Activated T-helper 1 cell treated with anti-CD3 and anti-CD28 coated beads, Interleukin-12 subunit alpha, Interleukin-12 subunit beta, Interleukin-2, Interleukin-4 antibody, amounts not matched to agents 30 ng/mL and 10 ng/mL and 1 ng/mL, durations not matched to agents 14 hours and 24 hours and 36 hours (primary cell): ENCODE measurements at places on chromosomes 12 and 14. TPM values are rescaled to one million over a fixed set of nuclear protein-coding genes. Genes with fewer than 3 reads are reported as not detected.

- no peaks in the 10 kb centered on the region for H3K27me3 ChIP-seq
- peak overlapping the region; percentile 91 for H3K27ac ChIP-seq
- DNase-seq: peak; percentile 48
Measured at GRCh38 chr12:7130701-7131501, 730 bp downstream of the CLSTN3 start.

DNA sequence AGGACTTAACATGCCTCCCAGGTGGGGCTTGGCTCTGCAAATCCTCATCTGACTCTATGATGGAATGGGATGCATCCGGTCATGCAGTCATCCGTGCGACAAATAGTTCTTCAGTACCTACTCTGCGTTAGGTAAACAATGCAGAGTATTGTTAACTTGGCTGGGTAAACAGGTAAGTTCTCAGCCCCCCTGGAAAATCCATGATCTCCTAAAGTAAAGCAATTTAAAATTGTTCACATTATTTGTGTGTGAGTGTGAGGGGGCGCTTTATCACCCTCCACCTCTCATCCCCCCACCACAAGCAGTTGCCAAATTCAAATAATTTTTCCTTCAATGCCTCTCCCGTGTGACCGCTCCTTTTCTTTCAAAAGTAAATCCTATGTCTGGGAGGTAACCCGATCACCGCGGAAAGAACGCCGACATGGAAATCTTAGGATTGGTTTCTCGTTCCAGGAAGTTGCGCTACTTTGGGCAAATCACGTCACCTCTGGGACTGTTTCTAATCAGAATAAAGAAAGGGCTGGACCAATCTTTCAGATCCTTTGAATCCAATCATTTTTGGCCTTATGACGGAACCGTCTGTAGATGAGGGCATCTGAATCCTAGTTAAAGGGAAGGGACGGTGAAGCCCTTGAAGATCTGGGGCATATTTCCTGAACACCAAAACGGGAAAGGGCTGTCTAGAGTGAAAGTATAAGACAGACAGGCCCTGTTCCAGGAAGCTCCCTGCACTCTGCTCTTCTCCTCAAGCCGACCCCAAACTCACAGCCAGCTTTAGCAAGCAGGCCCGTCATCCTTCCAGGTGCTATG lies 44.0 kb upstream of the SINHCAF start:
- H3K4me3 ChIP-seq: no peak overlapping the region
- H3K36me3 ChIP-seq: no peaks in the 10 kb centered on the region
- H3K4me1 ChIP-seq: no peaks in the 10 kb centered on the region
- no peak for DNase-seq
- no peak overlapping the region for H3K27ac ChIP-seq

- H3K36me3 ChIP-seq: no peaks in the 10 kb centered on the region
- H3K27ac ChIP-seq: no peak overlapping the region
- no peak overlapping the region for H3K4me3 ChIP-seq
- no peaks in the 10 kb centered on the region for H3K27me3 ChIP-seq
Measured at GRCh38 chr12:90211017-90211416, 502.4 kb upstream of the ATP2B1 start.

DNA sequence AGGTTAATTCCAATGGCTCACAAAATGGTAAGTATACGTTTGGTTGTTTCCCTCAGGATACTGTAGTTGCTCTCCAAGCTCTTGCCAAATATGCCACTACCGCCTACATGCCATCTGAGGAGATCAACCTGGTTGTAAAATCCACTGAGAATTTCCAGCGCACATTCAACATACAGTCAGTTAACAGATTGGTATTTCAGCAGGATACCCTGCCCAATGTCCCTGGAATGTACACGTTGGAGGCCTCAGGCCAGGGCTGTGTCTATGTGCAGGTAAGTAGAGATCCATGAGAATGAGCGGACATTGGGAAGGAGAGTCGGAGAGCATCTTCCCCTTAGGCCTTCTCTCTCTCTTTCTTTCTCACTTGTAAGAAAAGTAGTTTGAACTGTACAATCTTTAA lies 45.4 kb downstream of the A2ML1 start:
- no peaks in the 10 kb centered on the region for H3K4me1 ChIP-seq
- no peak overlapping the region for H3K27ac ChIP-seq
- peaks cover 12% of the 10 kb centered on the region for H3K27me3 ChIP-seq

GRCh38 chr14:36649872-36650650 lies 11.6 kb upstream of the PAX9 start:
- no peaks in the 10 kb centered on the region for H3K4me1 ChIP-seq
- no peak overlapping the region for H3K4me3 ChIP-seq
- DNase-seq: no peak
- no peaks in the 10 kb centered on the region for H3K36me3 ChIP-seq

GRCh38 chr12:66129934-66130266 lies 650 bp downstream of the LLPH start:
- peaks cover 62% of the 10 kb centered on the region for H3K4me1 ChIP-seq
- no peaks in the 10 kb centered on the region for H3K27me3 ChIP-seq
- DNase-seq: no peak
- peak overlapping the region; percentile 93 for H3K27ac ChIP-seq

DNA sequence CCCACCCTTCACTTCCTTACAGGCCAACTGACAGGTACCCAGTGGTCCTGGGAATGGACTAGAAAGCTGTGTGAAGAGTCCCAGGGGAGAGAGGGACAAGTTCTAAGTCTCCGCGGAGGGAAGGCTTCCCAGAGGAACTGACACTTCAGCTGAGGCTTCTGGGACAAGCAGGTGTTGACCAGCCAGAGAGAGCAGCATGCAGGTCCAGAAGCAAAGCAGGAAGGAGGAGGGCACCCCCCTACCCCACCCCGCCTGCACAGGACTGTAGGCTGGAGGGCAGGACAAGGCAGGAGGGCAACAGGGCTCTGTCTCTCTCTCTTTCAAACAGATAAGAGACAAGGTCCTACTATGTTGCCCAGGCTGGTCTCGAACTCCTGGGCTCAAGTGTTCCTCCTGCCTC lies 58.2 kb upstream of the CORO1C start:
- peaks cover 18% of the 10 kb centered on the region for H3K36me3 ChIP-seq
- H3K27ac ChIP-seq: no peak overlapping the region
- peaks cover 5% of the 10 kb centered on the region for H3K4me1 ChIP-seq
- no peak for DNase-seq
- no peaks in the 10 kb centered on the region for H3K27me3 ChIP-seq
- no peak overlapping the region for H3K4me3 ChIP-seq

DNA sequence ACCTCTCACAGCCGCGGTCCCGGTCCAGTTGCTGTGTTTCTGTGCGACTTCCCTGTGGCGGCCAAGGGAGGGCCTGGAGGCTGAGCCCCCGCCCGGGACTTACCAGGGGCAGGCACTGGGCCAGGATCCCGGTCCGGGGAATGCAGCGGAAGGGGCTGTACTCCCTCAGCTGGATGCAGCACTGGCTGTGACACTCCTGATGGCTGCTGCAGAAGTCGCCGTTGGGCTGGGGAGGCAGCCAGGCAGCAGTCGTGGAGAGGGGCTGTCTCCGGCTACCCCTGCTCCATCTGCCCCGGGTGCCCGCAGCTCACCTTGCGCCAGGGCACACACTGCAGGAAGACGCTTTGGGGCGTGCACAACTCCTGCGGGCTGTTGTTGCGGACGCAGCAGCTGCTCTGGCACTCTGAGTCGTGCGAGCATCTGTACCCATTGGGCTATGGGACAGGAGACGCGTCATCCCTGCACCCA lies 6.2 kb downstream of the LRCOL1 start:
- no peaks in the 10 kb centered on the region for H3K36me3 ChIP-seq
- peaks cover 5% of the 10 kb centered on the region for H3K4me1 ChIP-seq
- H3K27me3 ChIP-seq: peaks cover 49% of the 10 kb centered on the region

DNA sequence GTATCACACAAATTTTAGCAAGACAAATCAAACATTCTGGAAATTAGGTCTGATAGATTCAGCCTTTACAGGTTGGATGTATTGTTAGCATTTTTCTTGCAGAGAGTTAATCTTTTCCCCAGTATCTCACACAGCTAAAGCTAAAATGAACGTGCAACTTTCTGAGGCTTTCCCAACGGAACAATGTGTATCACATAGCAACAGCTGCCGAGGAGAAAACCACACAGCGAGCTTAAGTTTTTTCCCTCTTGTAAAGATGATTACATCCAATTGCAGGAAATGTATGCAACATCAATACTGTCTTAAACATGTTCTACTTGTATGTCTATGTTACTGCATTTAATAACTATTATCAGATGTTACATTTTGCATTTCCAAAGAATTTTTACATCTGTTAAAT lies 182.2 kb downstream of the CCDC59 start:
- no peak overlapping the region for H3K4me3 ChIP-seq
- no peak overlapping the region for H3K27ac ChIP-seq
- no peaks in the 10 kb centered on the region for H3K4me1 ChIP-seq
- no peaks in the 10 kb centered on the region for H3K36me3 ChIP-seq
- no peak for DNase-seq

ADAM21 gene
- total RNA-seq: not detected in 2 replicates

SYT1 gene
- not detected in 2 replicates for total RNA-seq

INHBC gene
- total RNA-seq: 0.15 TPM in 1 of 2 replicates, not detected in the other

ETFBKMT gene
- 0.62 and 0.69 TPM in 2 replicates for total RNA-seq

PLD4 gene
- total RNA-seq: 0.10 and 0.21 TPM in 2 replicates

BHLHE41 gene
- not detected in 2 replicates for total RNA-seq

BMAL2 gene
- 57.2 and 58.0 TPM in 2 replicates for total RNA-seq

VRTN gene
- not detected in 2 replicates for total RNA-seq
